ENCODE measurements at places on chromosomes 2 and 18.

DNA sequence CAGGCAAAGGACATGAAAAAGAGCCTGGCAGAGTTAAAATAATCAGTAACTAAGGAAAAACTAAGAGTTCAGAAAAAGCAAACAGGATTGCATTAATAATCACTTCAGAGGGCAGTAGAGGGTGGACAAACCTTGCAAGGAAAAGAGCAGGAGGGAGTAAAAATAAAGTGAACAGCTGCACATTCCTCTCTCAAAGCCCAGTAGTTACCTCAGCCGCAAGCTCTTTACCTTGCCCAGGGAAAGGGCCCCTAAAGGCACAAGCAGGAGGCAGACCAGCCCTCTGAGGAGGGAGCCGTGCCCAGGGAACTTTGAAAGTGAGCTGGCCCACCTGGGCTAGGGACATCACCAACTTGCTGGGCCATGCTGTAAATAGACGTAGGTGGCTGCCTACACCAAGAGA lies 196.9 kb downstream of the C1D start:
- no peak for DNase-seq

DNA sequence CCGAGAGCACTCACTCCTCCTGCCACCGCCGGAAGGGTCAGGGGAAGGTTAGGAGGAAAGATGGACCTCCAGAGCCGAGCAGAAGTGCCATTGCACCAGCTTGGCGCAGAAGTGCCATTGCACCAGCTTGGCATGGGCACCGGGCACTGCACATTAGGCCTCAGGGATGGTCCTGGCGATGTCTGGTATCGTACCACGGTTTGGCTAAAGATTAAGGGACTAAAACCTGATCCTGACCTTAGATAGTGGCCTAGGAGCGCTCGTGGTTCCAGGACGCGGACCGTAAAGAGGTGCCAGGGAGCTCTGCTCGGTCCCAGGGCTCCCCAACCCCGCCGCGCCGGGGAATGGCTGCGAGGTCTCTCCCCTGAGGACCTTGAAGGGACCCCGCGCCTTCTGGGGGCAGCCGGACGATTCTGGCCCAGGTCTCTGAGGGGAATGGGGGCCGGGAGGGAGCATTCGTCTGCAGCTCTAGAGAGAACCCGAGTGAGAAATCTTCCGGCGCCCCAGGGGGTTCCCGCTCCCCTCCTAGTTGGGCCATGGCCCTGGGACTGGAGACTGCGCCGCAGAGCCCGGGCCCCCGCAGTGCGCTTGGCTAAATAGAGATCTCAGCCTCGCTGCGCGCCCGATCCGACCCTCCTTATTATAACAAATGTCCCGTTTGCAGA lies 1.8 kb downstream of the PAX8 start:
- no peak for DNase-seq

GRCh38 chr2:74444498-74445318 lies 3.0 kb upstream of the RTKN start:
- DNase-seq, result no peak

DNA sequence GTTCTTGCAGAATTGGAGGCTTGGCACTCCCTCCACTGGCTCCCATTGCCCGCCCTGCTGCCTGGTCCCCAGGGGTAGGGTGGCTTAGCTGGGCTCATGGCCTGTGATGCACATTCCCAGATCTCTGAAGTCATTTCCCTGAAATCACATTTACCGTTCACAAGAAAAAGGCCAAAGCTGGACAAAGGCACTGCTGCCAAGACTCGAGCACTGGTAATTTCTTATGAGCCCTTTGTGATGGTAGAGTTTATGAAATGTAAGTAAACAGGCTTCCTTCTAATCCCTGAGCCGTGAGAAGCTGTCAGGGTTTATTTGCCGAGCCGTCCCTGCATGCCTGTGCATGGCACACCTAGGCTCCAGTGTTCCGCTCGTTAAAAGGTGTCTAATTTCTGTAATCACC lies 247.2 kb upstream of the EPAS1 start:
- DNase-seq, result no peak

- DNase-seq, result no peak
Observed at GRCh38 chr2:98175811-98176210, 88.8 kb downstream of the VWA3B start.

GRCh38 chr18:76993573-76993972 lies 139.0 kb downstream of the MBP start:
- no peak for DNase-seq

GRCh38 chr18:23257137-23257536 lies 121.9 kb downstream of the CABLES1 start:
- no peak for DNase-seq

GRCh38 chr2:128306931-128307460 lies 11.7 kb downstream of the HS6ST1 start:
- DNase-seq, result no peak

- no peak for DNase-seq
Observed at GRCh38 chr2:126370201-126370600, 285.8 kb upstream of the GYPC start.

- no peak for DNase-seq
Observed at GRCh38 chr2:8528863-8529262, 153.0 kb upstream of the ID2 start.

GRCh38 chr18:79926715-79927606 lies 24.5 kb downstream of the SLC66A2 start:
- no peak for DNase-seq

- no peak for DNase-seq
Observed at GRCh38 chr18:79227621-79228020, 158.4 kb downstream of the ATP9B start.

DNA sequence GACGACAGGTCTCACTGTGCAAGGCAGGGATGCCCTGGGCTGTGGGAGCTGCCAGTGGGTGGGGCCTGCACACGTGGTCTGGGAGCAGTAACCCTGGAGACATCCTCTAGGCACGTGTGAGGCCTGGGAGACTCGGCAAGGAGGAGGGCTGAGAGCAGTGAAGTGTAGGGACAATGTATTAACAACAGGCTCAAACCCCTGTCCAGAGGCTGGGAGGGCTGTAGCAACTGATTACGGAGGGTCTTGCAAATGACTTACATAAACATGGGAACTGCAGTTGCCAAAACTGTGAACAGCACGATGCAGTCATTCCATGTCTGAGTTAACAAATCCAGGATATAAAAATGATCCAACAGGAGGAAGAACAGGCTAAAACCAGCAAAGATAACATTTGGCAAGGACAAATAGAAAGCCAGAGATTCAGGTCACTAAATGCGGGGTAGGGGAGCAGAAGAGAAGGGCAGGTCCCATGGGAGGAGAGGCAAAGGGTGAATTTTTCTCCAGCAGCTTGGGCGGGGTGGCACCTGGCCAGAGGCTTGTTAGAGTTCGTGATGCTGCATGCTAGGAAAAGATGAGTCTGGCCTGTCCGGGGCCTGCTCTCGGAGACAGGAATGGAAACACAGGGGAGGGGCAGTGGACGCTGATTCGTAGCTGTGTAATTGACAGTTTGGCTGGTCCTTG lies 44.9 kb downstream of the CYP27C1 start:
- DNase-seq, result peak; percentile 53

GRCh38 chr2:207289295-207290018 lies 123.7 kb upstream of the KLF7 start:
- no peak for DNase-seq

GRCh38 chr2:168084288-168084687 lies 163.1 kb downstream of the STK39 start:
- DNase-seq, result no peak

GRCh38 chr2:184562532-184562931 lies 35.8 kb upstream of the ZNF804A start:
- no peak for DNase-seq

DNA sequence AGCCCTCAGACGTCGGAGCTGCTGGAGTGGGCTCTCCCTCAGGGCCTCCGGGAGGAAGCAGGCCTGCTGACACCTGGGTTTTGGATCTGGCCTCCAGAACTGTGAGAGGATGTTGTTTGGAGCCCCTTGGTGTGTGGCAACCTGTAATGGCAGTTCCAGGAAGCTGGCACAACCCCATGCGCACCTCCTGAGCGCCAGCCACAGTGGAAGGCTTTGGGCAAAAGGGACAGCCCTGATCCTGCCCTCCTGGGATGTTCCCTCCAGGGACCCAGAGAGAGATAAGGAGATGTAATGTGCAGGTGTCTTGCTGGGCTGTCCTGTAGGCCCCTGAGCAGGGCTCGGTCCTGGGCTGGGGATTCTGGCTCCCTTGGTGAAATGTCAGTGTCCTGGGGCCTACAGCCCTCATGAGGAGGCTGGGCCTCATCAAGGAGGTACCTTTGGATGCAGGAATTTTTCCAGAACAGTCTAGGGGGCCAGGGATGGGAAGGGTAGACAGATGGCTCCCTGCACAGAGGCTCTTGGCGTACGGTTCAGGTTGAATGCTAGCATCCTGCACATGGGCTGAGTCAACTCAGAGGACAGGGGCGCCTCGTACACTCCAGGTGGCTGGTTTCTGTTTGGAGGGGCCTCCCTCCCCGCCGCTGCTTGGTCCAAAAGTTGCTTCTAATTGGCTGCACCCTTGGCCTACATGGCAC lies 61.1 kb downstream of the ASB1 start:
- DNase-seq, result no peak

DNA sequence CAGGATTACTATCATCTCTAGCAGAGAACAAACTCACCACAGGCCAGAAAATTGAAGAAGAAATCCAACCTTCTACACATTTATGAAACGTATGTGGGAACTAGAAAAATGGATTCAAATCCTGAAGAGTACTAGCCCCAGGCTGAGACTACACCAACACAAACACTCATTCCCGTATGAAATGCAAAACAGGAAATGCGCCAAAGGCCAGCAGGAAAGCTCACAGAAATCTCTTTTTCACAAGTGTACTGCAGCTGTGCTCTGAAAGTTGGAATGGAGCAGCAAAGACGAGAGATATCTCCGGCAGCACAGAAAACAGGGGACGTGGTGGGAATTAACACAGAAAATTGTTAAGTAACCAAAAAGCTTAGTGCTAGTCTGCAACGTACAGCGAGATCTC lies 913.5 kb downstream of the TDRD15 start:
- DNase-seq, result no peak

DNA sequence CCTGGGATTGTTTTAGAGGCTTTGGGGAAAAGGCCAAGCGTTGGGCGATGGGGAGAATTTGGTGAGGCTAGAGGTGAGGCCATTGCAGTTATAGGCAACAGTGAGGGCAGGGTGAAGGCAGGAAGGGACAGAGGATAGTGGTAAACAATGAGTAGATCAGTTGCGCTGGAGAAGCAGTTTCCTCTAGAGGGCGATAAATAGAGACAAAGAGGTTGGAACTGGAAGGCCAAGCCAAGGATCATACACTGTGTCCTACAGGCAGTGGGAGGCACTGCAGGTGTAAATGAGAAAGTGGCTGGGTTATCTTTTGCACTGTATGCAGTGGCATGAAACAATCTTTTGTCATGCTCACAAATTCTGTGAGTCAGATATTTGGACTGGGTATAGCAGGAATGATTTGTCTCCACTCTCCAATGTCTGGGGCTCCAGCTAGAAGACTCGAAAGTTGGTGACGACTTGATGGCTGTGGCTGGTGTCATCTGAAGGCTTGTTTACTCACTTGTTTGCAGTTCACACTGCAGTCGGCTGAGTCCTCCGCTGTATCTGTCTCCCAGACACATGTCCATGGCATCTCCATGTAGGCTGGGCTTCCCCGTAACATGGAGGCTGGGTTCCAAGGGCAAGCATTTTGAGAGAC lies 82.1 kb downstream of the TNP1 start:
- no peak for DNase-seq

DNA sequence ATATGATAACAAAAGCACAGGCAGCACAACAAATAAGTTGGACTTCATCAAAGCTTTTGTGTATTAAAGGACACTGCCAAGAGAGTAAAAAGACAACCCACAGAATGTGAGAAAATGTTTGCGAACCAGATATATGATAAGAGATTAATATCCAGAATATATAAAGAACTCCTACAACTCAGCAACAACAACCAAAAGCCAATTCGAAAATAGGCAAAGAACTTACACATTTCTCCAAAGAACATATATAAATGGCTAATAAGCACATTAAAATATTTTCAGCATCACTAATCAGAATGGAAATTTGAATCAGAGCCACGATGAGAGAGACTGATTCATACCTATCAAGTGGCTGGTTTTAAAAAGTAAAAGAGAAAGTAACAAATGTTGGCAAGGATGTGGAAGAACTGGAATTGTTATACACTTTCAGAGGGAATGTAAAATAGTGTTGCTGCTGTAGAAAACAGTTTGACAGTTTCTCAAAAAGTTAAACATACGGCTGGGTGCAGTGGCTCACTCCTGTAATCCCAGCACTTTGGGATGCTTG lies 25.2 kb downstream of the EPB41L5 start:
- DNase-seq, result no peak
